Dermis microvascular lymphatic vessel endothelial cell (primary cell): ENCODE measurements at places on chromosomes 5 and 9.

DNA sequence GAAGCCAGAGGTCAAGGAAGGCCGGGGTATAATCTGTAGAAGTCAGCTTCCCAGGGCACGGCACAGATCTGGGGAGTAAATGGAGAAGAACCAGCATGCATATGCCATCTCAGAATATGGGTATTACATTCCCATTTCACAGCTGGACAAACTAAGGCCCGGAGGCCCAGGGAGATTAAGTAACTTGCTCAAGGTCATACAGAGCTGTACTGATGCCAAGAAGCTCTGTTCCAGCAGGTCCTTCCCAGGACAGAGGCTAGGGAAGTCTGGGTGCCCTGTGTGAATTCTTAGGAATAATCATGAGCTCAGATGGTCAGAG is 19.2 kb downstream of the COL27A1 start:
- no peak for DNase-seq

DNA sequence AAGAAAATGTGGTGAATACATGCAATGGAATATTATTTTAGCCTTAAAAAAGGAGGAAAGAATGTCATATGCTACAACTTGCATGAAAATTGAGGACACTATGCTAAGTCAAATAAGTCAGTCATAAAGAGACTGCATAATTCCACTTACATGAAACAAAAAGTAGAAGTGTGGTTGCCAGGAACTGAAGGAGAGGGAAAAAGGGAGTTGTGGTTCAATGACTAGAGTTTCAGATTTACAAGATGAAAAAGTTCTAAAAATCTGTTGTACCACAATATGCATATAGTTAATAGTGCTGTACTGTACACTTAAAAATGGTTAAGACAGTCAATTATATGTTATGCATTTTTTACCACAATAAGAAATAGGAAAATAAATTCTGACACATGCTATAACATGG is 95.4 kb downstream of the SLC44A1 start:
- DNase-seq = no peak

DNA sequence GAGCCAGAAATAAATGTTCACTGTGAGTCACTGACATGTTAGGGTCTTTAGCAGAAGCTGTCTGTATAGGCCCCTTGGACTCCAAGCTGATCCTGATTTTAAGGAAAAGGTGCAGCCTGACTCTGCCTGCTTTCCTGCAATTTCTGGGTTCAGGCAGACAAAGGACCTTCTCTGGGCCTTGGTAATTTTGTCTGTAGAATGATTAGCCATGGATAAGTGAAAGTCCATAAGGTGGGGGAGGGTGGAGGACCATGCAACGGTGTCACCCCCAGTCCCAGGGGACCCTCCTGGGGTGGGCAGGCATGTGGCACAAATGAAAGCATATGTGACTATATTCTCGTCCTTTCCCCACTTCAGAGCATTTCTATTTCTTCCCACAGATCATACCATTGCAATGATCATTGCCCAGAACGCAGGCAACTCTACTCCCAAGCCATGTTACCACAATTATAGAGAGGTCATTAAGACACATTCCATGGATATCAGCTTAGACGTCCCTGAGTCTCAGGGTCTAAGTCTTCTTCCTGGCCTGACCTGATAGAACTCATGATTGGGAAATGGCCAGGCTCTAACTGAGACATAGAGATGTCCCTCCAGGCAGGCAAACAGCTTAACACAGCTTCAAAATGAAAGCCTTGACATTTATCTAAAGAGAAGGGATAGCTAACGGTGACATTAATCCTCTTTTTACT is 157.9 kb upstream of the ALDH1B1 start:
- DNase-seq = no peak

DNA sequence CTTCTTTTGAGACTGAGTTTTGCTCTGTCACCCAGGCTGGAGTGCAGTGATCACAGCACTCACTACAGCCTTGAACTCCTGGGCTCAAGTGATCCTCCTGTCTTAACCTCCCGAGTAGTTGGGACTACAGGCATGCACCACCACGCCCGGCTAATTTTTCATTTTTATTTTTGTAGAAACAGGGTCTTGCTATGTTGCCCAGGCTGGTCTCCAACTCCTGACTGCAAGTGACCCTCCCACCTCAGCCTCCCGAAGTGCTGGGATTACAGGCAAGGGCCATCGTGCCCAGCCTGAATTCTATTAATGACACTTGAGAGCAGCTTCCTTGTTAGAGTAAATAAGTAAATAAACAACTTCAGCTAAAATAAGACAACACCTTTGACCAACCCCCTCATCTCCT is 12.3 kb downstream of the ROR2 start:
- no peak for DNase-seq

DNA sequence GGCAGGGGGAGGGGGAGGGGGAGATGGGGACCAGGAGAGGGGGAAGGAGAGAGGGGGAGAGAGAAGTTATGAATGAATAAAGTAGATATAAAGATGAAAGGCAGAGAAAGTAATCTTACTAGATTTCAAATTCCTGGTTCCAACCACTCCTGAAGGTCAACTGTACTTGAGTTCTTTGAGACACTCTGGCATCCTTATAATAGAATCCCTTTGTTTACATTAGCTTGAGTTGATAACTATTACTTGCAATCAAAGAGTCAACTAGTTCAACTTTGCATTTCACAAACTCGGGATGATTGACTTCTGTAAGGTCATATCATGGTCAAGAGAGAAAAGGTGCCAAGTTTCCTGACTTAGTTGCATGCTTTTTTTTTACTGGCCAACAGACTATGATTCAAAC is 42.2 kb downstream of the BAAT start:
- no peak for DNase-seq

DNA sequence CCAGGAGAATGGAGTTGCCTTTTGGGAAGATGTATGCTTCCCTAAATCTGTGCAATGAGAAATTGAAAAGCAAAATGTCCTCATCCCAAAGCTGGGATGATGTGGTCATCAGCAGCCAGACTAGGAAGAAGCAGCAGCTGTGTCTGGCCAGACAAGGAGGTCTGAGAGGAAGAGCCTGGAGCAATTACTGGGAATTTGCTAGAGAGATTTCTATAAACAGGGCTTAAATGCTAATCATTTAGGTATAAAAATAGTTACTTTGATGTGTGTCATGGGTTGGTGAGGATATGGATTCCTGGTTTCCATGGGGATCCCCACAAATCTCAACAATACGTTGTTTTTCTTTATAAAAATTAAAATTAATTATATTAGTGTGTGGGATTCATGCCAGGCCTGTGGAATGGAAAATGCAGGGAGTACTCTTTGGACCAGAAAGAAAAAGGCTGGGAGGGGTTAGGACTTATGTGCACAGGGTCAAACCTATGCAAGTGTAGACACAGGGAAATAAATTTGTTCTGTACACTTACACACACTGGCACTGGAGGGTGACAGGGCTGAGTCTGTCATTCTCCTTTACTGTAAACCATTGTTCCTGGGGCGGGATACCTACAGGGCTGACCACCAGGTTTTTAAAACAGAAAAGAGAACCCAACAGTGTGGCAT is 58.7 kb upstream of the TRPC7 start:
- DNase-seq = no peak

GRCh38 chr9:96187151-96187555 is 114.8 kb downstream of the HSD17B3 start:
- DNase-seq = no peak

- no peak for DNase-seq
Observed at GRCh38 chr5:5140479-5141338, 579 bp downstream of the ADAMTS16 start.

DNA sequence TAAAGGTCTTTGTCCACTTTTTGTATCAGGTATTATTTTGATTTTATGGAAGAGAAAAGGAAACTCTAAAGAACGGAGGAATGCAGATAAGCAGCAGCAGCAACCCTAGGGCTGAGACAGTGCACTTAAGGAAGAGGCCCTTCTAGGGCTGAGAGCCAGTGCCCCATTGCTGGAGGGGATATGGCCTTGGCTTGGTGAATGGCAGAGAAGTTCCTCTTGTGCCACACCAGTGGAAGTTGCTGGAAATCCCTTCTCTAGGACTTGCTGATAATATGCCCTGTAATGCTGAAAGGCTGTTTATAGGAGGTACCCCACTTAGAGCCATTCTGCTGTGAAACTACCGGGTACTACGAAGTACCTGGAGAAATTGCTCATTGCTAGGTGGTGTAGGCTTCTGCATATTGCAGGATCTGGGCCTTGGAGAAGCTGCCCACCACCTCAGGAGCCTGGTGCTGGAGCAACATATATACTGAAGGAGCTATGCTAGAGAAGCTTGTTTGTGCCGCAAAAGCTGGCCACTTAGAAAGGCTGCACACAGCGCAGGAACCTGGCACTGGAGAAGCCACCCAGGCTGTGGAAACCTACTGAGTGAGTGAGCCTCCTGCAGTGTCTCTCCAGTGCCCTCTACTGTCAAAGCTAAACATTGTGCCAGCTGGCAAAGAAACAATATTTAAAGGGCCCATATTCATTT is 9.6 kb upstream of the UBTD2 start:
- DNase-seq = peak; percentile 62

GRCh38 chr5:121937762-121938161 is 24.0 kb upstream of the SRFBP1 start:
- DNase-seq = no peak

GRCh38 chr9:6893350-6894131 is 135.8 kb downstream of the KDM4C start:
- DNase-seq = no peak

GRCh38 chr9:15142878-15143534 is 164.0 kb downstream of the TTC39B start:
- DNase-seq = peak; percentile 53
